ENCODE measurements at places on chromosomes 4 and X.

- no peak for DNase-seq
Observed at GRCh38 chr4:96356591-96357370, 516.9 kb downstream of the PDHA2 start.

DNA sequence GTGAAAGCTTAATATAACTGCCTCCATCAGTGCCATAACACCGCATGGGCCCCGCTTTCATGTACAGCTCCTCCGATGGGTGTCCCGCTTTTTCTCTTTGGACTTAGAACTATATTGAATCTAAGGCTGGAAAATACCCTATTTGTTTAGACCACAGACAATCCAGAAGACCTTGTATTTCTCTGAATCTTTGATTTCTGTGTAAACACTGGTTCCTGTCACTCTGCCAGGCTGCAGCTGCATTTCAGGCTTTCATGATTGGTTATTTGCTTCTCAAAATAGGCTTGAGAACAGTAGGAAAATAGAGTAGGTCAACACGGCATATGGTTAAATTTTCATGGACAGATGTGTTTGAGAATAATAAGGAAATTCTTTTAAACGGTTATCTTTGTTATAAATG, 80.0 kb downstream of the NWD2 start:
- no peak for DNase-seq

- DNase-seq = no peak
Observed at GRCh38 chrX:27863809-27864208, 56.0 kb downstream of the MAGEB10 start.

GRCh38 chrX:78315745-78316144, 11.7 kb downstream of the CYSLTR1 start:
- no peak for DNase-seq

GRCh38 chr4:67535280-67535840, 9.9 kb downstream of the CENPC start:
- no peak for DNase-seq
